Stimulated activated CD8-positive, alpha-beta memory T cell treated with anti-CD3 and anti-CD28 coated beads, Interleukin-4, amount 100 ng/mL, for 1 hour (primary cell): ENCODE measurements at places on chromosomes 7 and 10.

- DNase-seq = no peak
These were observed 30.4 kb downstream of the ELAPOR2 start for GRCh38 chr7:87029078-87029477.

DNA sequence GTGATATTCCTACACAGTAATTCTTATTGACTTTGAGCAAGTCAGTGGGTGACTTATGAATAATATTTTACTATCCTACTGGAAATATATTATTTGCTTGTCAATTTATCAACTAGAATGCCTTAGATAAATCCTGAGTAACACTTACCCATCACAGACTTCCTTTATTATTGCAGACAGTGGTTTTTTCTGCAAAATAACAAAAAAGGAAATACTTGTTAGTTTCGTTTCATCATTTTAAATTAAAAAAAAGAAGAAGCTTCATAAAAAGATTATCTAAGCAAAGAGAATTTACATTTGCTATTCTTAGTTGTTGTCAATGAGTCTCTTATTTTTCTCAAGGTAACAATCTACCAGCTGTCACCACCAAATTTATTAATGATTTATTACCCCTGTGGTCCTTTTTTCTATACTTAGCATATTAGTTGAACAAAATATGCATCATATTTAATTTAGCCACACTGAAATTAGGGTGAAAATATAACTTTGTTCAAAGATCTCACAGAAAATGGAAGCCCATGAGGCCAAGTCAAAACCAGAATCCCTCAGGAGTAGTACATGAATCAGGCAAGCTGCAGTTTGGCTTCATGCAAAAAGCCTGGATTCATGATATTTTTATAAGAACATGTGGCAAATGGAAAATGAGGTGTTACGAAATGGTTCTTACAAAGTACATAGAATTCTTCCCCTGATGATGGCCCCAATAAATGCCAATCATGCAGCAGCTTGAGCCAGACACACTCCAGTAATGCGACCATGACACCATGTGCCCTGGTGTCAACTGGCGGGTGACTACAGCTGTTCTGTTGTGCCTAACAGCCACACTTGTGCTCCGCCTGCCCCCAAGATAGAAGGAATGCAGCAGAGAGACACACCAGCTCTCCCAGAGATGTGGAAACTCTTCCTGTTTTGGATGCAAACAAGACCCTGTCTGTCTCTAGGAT, 132.6 kb downstream of the ELMO1 start:
- DNase-seq = no peak

GRCh38 chr10:114046087-114046458, 2.4 kb downstream of the ADRB1 start:
- no peak for DNase-seq

GRCh38 chr10:19839552-19839951, 23.3 kb downstream of the PLXDC2 start:
- no peak for DNase-seq

DNA sequence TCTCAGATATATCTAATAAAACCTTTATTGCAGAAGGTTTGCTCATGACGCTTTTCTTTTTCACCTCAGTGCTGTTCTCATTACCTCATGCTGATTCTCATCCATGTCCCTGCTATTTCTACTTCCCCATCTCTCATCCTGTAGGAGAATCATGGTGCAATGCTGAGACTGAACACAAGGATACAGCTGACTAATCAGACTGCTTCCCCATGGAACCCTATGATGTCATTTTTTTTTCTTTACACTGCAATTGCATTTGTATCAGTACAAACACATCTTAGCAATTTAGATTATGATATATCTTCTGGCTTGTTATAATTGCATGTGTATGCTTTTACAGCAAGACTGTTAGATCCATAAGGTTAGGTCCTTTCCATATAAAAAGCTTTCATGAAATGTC, 93.7 kb downstream of the SEMA3A start:
- no peak for DNase-seq

DNA sequence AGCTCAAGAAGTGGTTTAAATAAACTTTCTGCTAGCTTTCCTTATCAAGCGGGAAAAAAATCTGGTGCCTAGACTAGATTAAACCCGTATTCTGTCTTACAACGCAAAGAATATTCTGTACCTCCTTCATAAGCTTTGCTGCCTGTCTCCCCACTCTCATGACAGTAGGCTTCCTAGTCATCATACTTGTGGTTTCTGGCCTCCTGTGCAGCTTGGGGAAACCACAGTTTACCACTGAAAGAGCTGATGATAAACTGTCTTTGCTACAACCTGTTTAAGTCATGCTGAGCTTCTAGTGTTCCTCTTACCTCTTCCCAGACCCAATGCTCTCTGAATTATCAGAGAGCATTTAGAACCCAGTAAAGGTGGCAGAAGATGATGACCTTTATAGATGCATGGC, 55.0 kb downstream of the PODXL start:
- no peak for DNase-seq

DNA sequence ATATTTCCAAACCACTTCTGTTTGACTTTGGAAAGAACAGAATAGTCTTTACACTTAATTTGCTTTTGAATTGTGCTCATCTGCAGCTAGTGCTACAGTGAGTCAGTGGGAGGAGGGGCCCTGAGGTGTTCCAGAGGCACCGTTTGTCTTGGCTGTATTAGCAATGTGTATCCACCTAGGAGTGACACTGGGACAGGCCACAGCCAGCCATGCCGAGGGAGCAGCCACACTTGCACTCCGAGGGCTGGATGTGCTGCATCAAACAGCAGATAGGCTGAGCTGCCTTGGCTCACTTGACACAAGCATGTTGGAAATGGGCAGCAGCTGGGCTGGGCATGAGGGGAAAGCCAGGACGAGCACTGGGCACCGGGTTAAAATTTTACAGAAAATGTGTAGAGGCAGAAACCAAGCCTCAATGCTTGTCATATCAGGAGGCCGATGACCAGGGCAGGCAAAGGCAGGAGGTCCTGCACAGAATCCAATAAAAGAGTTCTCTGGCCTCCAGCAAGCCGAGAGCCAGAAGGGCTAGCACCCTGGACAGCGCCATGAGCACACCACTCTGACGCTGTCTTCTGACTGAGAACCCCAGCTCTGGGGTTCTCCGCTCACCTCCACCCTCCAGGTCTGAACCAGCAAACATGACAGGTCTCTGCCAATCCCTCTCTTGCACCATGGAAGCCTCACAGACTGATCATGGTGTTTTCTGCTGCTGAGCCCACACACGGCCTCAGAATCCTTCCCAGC, 163.3 kb downstream of the GRID1 start:
- no peak for DNase-seq

DNA sequence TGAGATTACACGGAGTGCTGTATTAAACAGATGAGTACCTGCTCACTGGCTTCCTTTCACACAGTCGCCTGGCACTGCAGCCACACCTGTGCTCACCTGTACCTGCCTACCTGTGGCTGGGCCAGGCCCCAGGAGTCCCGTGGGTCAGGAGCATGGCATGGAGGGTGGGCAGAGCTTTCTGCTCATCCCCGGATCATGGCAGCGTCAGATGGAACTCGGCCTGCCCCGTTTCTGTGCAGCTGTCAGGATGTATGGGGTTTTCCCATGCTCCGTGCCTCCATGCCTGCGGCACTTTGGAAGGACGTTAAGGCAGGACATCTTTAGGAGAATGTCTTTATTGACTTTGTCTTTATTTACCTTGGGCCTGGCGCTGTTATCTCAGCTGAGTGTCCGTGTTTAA, 112.2 kb downstream of the MGMT start:
- no peak for DNase-seq

- no peak for DNase-seq
These were observed 3.6 kb downstream of the VWC2 start for GRCh38 chr7:49776994-49777393.

DNA sequence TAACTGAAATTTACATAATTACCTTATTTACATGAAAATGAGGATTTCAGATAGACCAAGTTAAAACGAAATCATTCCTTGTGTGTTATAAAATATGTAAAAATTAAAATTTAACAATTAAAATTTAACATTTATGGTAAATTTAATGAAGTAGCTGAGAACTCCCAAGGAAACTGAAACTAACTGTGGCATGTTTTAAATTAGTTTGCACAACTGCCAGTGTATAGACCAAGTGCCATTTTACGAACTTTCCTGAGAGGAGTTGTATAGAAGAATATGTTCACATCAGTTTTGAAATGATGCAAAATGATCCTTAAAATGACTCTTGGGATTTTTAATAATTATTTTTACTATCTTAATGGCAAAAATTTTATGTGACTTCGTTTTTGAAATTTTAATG, 23.6 kb downstream of the PDLIM1 start:
- DNase-seq = no peak

GRCh38 chr10:72567889-72568640, 57.8 kb downstream of the MICU1 start:
- no peak for DNase-seq

DNA sequence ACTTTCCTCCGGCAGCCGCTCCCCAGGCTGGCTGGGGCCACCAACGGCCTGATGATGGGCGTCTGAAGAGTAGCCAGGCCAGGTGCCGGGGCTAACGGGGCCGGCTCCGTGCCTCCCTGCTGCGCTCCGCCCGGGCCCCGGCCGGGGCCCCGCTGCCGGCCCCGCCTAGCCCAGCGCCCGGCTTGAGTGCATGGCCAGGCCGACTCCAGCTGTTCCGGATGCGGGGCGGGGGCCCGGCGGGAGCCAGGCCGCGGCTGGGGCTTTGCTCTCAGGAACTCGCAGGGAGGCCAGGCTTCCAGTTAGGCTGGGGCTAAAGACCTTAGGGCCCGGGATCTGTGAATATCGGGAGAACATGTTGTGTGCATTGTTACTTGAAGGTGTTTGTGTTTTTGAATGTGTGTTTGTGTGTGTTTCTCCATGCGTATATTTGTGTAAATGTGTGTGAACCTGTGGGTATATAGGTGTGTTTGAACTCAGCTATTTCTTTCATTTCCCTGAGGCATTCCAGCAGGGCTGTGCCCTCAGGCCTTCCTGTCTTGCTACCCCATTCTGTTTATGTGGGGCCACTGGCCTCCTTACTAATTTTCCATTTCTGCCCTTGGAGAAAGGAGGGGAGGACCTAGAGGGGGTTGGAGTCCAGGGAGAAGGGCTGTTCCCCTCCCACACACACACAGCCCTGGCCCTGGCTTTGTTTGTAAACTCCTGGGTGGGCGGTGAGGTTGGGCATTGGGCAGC, 1.1 kb upstream of the LBX1 start:
- DNase-seq = no peak

GRCh38 chr7:127189074-127189473, 63.7 kb downstream of the GRM8 start:
- DNase-seq = no peak

- DNase-seq = no peak
These were observed 13.5 kb upstream of the PCGF5 start for GRCh38 chr10:91206837-91207474.

DNA sequence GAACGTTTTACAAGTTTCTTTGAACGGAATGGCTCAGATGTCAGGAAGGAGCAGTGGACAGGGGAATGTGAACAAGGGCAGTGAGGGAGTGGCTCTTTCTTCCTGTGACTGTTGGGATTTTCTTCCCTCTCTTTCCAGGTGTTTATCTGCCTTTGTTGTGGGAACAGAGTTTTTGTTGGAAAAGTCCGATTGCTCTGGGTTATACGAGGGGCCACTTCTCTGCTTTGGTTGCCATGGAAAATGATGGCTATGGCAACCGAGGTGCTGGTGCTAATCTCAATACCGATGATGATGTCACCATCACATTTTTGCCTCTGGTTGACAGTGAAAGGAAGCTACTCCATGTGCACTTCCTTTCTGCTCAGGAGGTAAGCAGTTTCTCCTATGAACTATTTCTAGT, 41.4 kb downstream of the ZRANB1 start:
- DNase-seq = no peak

- DNase-seq = no peak
These were observed 3.7 kb downstream of the LAMTOR4 start for GRCh38 chr7:100152404-100152803.

- no peak for DNase-seq
These were observed 12.6 kb downstream of the TBATA start for GRCh38 chr10:70772627-70773026.

DNA sequence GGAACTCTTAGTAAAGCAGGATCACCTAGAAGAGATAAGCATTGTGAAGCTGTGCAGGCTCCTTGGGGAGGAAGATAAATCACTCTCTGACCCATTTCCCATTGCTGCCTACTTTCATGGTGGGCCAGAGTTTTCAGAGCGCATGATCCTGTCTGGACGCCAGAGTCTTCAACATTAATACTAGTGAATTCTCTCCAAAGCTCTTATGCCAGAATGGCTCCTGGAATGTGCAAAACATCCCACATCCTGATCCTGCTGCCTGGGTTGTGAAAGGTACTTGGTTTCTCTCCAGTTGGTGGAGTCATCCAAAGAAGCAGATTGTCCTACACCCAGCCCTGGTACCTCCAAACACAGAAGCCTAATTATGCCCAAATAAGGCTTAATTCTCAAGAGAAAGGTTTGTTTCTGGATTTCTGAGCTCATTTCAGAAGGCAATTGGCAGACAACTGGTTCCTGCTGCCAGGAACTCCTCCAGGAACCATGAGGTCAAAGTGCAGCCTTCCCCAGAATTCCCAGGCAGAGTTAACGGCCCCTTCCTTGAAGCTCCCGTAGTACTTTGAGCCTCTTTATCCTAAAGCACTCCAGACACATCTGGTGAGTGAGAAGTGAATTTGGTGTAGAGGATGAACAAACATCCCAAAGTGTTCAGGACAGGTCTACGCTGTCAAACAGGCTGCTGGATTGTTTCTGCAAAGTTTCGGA, 495.2 kb downstream of the PLXNA4 start:
- DNase-seq = no peak

DNA sequence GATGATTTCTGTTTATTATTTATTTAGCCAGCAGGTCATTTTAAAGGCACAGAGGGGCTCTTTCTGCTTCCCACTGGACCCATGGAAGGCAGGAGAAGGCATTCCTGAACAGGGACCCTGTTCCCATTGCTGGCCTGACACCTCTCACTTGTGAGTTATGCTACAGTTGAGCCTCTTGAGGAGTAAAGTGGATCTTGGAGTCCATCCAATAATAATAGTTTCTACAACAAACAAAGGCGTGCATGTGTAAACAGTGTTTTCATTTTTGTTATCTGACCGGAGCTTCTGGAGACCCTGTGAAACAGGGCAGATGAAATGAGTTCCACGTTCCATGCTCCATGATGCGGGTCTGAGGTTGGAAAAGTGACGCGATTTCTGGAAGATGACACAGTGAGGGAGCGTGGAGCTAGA, 127.3 kb upstream of the HABP2 start:
- no peak for DNase-seq
